ENCODE measurements at places on chromosomes 3 and 15.

DNA sequence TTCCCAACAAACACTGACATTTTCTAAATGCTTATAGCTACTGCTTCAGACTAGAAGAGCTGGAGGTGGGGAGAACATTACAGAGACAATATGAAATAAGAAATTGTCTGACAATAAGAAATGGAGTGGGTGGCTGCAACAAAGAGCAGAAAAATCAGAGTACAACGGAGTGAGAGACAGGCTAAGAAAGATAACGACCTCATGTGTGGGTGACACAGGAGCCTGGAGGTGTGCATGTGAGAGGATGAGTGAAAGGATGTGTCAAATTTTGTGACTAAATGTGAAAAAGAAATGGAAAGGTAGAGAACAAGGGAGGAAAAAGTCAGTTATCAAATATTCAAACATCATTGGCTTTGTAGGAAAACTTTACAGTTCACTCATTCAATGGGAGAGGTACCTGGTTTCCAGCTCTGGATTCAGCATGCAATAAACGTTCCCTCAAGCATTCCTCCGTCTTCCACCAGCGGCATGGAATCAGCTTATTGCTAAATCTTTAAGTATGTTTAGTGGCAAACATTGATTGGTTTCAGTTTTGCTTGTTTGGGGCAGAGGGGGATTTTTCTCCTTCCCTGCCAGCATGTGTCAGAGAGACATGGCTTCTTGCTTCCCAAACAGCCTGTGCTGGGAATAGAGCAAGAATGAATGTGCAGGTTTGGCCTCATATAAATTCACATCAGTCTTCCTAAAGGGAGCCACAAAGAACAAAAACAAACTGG, 103.8 kb upstream of the CHRM5 start:
- no peak for DNase-seq

GRCh38 chr15:80788536-80788935, 9.4 kb downstream of the CEMIP start:
- DNase-seq: no peak

- no peak for DNase-seq
Measured at GRCh38 chr3:53234130-53234840, 21.5 kb downstream of the TKT start.

DNA sequence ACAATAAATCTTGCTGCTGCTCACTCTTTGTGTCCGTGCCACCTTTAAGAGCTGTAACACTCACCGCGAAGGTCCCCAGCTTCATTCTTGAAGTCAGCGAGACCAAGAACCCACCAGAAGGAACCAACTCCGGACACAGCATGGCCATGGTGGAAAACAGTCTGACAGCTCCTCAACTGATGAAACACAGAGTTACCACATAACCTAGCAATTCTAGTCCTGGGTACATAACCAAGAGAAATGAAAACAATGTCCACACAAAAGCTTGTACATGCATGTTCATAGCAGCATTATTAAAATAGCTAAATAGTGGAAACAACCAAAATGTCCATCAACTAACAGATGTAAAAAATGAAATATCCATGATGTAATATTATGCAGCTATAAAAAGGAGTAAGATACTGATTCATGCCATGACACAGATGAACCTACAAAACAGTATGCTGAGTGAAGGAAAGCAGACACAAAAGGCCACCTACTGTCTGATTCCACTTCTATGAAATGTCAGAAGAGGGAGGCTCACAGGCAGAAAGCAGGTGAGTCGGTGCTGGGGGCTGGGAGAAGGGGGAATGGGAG, 36.8 kb downstream of the VGLL4 start:
- DNase-seq: no peak

- no peak for DNase-seq
Measured at GRCh38 chr15:66170042-66170441, 83.5 kb downstream of the MEGF11 start.
